ENCODE measurements at places on chromosomes 4 and X. TPM values are rescaled to one million over a fixed set of nuclear protein-coding genes. Genes with fewer than 3 reads are reported as not detected.
A peak's percentile ranks its signal among the peaks of the same experiment; 100 is the strongest.

- no peak overlapping the region for H3K27ac ChIP-seq
- H3K36me3 ChIP-seq = no peaks in the 10 kb centered on the region
- no peak overlapping the region for H3K4me3 ChIP-seq
- DNase-seq = no peak
- no peaks in the 10 kb centered on the region for H3K4me1 ChIP-seq
Observed at GRCh38 chr4:139770361-139770760, 104.7 kb downstream of the MGST2 start.

GRCh38 chr4:164617426-164617825 lies 136.5 kb upstream of the SMIM31 start:
- H3K4me1 ChIP-seq = no peaks in the 10 kb centered on the region
- H3K36me3 ChIP-seq = no peaks in the 10 kb centered on the region
- H3K4me3 ChIP-seq = no peak overlapping the region
- DNase-seq = no peak
- H3K27ac ChIP-seq = no peak overlapping the region

Gene PABPC1L2A
- 0.17 TPM for polyA plus RNA-seq

- DNase-seq = peak; percentile 31
- no peaks in the 10 kb centered on the region for H3K27me3 ChIP-seq
- H3K4me3 ChIP-seq = peak overlapping the region; percentile 47
Observed at GRCh38 chr4:10019521-10020051, 1.7 kb downstream of the SLC2A9 start.

- no peak overlapping the region for H3K4me3 ChIP-seq
- H3K27ac ChIP-seq = no peak overlapping the region
- H3K27me3 ChIP-seq = no peaks in the 10 kb centered on the region
- H3K36me3 ChIP-seq = no peaks in the 10 kb centered on the region
Observed at GRCh38 chr4:31272331-31273061, 552.3 kb downstream of the PCDH7 start.

Measured in adrenal gland (tissue), 19 donors.